Activated CD8-positive, alpha-beta memory T cell treated with anti-CD3 and anti-CD28 coated beads, Interleukin-2, amount 10 ng/mL, durations not matched to agents 7 days and 5 days (primary cell): ENCODE measurements at places on chromosomes 7 and 10. TPM values are rescaled to one million over a fixed set of nuclear protein-coding genes. Genes with fewer than 3 reads are reported as not detected.

The LIPK gene
- total RNA-seq = not detected

The MACC1 gene
- total RNA-seq = 1.5 TPM

The ARHGEF35 gene
- total RNA-seq = 2.6 TPM

The GIMAP1 gene
- 6.8 TPM for total RNA-seq

DNA sequence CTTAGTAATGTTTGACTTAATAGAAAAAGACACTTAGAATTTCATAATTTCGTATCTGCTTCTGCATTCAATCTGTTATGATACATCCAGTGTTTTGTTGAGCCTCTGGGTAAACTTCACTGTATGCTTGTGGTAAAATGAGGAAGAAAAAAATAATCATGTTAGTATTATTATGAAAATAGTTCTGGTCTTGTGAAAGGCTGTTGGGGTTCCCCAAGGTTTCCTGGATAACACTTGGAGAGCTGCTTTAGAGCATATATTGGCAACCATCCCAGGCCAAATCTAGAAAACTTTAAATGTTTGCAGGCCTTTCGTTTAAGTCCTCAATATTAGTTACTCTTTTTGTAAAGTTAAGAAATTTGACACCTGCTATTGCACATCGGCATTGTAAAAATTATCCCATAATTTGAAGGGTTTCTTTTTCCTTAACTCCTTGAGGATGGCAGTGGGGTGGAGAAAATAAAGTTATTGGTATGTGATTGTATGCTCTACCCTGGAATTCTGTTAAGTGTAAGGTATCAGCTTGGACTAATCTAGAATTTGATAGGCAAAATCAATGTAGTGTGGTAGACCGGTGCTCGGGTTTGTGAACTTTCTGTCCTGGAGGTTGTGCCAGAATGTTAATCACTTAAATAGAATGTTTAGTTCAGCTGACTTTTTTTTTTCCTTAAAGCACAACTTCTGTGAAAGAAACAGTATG, 54.5 kb downstream of the WAC start:
- H3K4me1 ChIP-seq = peaks cover 16% of the 10 kb centered on the region
- no peak overlapping the region for H3K27ac ChIP-seq

- no peaks in the 10 kb centered on the region for H3K27me3 ChIP-seq
- H3K4me3 ChIP-seq = no peak overlapping the region
- H3K4me1 ChIP-seq = no peaks in the 10 kb centered on the region
- H3K27ac ChIP-seq = no peak overlapping the region
- DNase-seq = no peak
These were observed 505.6 kb downstream of the GALNT17 start for GRCh38 chr7:71637578-71637977.

- H3K27ac ChIP-seq = no peak overlapping the region
- H3K4me1 ChIP-seq = no peaks in the 10 kb centered on the region
- H3K4me3 ChIP-seq = no peak overlapping the region
- peaks cover 41% of the 10 kb centered on the region for H3K27me3 ChIP-seq
- no peaks in the 10 kb centered on the region for H3K36me3 ChIP-seq
These were observed 181.7 kb downstream of the TCF7L2 start for GRCh38 chr10:113131613-113132261.

- H3K27ac ChIP-seq = no peak overlapping the region
- H3K27me3 ChIP-seq = no peaks in the 10 kb centered on the region
- DNase-seq = no peak
- no peak overlapping the region for H3K4me3 ChIP-seq
- peaks cover 4% of the 10 kb centered on the region for H3K36me3 ChIP-seq
These were observed 73.5 kb downstream of the SAMD9 start for GRCh38 chr7:93044147-93044810.

- H3K36me3 ChIP-seq = peaks cover 16% of the 10 kb centered on the region
- H3K4me3 ChIP-seq = peak overlapping the region; percentile 97
- H3K27me3 ChIP-seq = peaks cover 4% of the 10 kb centered on the region
These were observed 775 bp upstream of the SEPTIN7 start for GRCh38 chr7:35799846-35800717.

- H3K27me3 ChIP-seq = no peaks in the 10 kb centered on the region
- H3K4me3 ChIP-seq = no peak overlapping the region
- no peaks in the 10 kb centered on the region for H3K36me3 ChIP-seq
These were observed 116.0 kb downstream of the PTPN20 start for GRCh38 chr10:47027108-47027783.
